ENCODE measurements at places on chromosomes 6 and 20. TPM values are rescaled to one million over a fixed set of nuclear protein-coding genes. Genes with fewer than 3 reads are reported as not detected.

Gene PRRT1
- 15.5 TPM for polyA plus RNA-seq

Gene C6orf118
- polyA plus RNA-seq = 15.0 TPM

Gene TGIF2
- polyA plus RNA-seq = 20.6 TPM

Gene LIN28B
- 1.4 TPM for polyA plus RNA-seq

Gene BIRC7
- polyA plus RNA-seq = 0.69 TPM

Gene SPEF1
- polyA plus RNA-seq = 9.7 TPM

Gene CGA
- 1.9 TPM for polyA plus RNA-seq

Gene VNN1
- 0.08 TPM for polyA plus RNA-seq

DNA sequence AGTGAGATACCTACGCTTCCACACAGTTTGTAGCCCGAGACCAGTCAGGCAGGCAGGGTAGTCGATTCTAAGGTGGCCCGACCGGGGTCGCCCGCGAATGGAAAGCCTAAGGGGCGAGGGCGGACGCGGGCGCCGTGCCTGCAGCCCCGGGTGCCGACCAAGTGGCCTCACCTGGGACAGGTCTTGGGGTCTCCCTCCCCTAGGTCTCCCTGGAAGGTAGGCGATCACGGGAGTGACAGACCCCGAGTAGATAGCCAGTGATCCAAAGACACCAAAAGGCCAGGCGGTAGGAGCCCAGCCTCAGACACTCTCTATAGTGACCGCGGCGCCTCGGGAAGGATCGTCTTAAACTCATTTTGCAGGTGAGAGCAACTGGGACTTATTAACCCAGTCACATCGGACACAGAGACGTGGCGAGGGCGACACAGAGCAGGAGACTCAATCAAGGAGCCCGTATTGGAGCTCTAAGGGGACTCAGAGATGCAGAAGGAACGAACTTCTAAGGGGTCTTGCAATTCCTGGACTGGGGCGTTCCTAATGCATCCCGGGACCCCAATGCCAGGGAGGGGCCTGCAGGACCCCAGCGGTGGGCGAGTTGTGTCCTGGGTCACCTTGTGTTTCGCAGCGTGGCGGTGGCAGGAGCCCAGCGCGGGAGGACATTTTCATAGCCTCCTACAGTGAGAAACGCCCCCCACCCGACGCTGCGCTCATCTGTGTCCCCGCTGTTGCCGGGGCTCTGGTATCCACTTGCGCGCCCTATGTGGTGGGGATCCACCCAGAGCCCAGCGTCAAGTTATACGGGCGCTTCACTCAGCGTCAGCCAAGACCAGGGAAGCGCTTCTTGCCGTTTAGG, 2.1 kb upstream of the VSX1 start:
- DNase-seq = no peak

DNA sequence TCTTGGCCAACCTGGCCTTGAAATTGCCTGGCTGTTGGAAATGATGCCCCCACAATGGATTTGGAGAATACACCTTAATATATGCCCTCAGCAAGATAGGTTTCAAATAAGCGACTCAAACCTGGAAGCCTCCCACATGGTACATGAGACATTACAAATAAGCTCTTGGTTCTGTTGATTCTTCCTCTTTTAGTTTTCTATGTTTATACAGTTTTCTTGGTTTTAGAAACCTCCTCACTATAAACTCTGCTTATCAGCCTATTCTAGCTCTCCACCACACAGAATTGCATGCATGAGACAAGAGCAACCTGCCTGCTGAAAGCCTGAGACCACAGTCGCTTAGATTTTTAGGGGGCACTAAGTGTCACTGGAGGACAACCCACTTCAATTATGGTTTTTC, 108.8 kb upstream of the PREP start:
- DNase-seq = no peak

- no peak for DNase-seq
These were observed 32.6 kb downstream of the MRPL14 start for GRCh38 chr6:44094403-44095242.

DNA sequence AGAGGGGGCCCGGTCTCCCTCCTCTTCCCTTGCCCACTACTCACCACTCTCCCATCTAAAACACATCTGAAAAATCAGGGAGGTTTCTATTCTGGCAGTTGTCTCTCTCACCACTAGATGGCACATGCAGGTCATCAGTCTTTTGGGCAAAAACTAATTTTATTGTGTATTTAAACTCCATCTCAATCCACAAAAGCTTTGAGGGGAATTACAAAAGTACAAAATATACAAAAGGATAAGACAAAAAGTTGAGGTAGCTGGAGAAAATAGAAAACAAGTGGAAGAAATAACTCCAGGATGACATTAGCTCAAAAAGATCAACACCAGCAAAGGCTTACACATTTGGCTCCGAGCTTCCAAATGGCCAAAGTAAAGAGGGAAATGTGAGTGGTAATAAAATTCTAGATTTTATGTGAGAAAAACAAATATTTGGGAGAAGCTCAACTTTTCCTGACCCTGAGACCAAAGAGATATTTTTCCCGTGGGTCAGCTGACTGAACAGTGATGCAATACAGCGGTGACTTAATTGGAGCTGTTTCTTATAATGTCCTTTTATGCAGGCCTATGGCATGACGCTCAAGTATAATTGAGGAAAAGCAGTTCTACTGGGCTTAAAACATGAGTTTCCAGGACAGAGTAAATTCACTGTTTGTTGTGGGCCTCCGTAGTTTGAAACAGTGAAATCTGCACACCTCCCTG, 79.8 kb upstream of the CHD6 start:
- no peak for DNase-seq

DNA sequence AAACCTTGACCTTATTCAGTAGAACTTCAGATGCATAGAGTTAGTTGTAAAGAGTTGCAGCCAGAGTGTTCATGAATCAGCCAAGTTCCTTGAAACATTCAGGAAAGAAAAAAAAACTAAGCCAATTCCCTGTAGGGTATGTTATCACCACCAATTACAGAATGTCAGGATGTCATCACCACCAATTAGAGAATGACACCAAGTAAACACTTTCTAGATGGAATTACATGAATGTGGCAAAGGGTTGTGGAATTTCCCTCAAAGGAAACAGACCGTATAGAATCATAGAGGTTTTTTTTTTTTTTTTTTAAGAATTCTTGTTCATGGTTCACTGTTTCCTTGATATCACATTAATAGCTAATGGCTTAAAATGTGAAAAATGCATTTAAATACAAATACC, 472.1 kb upstream of the RNF217 start:
- DNase-seq = no peak

GRCh38 chr6:90497411-90497810, 89.5 kb downstream of the MAP3K7 start:
- no peak for DNase-seq

DNA sequence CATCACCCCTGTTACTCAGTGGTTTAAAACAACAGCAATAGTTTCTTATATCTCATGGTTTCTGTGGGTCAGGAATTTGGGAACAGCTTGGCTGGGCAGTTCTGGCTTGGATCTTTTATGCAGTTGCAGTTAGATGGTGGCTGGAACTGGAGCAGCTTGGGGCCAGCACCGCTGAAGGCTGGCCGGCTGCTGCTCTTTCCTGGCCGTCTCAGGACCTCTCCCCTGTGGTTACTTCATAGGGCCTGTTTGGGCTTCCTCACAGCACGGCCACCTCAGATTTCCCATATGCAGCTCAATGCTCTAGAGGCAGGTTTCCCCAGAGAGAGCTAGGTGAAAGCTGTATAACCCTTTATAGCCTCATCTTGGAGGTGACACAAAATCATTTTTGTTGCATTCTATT, 15.6 kb downstream of the PKIG start:
- no peak for DNase-seq

DNA sequence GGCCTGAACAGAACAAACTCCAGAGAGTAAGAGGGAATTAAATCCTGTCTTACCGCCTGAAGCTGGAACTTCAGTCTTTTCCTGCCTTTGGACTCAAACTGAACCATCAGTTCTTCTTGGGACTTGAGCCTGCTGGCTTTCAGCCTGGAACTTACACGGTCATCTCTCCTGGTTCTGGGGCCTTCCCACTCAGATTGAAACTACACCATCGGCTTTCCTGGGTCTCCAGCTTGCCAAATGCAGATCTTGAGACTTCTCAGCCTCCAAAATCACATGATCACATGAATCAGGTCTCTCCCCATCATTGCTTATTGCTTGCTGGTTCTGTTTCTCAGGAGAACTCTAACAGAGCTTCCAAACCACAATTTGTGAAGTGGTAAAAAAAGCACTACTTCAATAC, 276.3 kb downstream of the KIF16B start:
- DNase-seq = no peak

GRCh38 chr6:28838634-28839442, 84.9 kb downstream of the TRIM27 start:
- DNase-seq = peak; percentile 72

DNA sequence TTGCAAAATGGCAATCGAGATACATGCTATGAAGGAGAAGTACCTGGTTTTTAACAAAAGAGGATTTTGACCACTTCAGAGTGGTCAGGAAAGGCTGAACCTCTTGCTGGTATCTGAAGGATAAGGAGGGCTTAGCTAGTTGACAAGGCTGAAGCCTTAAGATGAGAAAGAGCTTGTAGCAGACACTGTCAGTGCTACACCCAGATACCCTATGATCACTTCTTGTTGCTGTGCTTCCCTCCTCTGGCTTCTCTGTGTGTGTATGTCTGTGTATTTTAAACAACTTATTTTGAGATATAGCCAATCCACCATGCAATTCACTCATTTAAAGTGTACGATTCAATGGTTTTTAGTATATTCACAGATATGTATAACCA, 38.9 kb upstream of the TGM2 start:
- DNase-seq = no peak

DNA sequence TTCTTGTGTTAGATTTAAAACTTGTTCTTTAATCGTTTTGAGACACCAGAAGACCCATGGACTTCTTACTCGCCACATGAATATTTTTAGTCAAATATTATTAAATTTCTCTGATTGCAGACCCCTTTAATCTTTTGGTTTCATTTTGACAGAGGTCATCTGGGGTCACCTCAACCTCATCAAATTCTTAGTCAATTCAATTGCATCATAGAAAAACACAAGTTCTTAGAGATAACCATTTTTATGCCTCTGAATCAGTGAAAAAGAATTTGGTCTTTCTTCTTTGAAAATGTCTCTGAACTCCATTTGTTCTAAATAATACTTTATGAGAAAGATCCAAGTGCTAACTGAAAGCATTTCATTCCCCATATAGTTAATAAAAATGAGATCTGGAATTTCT, 55.2 kb upstream of the CBLN4 start:
- no peak for DNase-seq

DNA sequence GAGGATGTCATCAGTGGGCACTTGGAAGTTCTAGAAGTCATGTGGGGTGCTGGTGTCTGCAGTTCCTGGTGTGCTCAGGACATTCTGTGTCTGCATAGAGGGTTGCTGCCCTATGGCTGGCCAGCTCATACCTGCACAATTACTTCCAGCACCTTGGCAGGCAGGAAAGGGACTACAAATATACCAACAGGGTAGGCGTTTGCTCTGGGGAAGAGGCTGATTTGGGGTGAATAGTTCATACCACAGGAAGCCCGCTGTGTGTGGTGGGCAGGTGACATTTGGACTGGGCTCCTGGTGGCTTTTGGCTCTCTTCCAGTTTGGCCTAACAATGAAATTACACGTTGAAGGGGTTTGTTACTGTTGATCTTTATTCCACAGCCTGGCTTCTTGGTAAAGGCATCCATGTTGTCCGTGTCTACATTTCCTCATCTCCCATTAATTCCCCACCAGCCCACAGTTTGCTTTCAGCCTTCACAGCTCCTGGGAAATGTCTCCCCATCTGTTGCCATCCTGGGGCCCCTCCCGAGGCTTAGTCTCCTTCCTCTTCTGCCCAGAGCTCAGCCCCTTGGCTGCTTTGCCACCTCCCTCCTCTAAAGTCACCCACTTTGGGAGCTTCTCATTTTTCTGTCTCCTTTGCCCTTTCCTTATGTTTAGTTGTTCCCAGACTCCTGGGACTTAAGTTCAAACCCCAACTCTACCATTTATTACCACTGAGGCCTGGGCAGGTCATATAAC, 88.1 kb downstream of the RSPH3 start:
- DNase-seq = no peak

- DNase-seq = no peak
These were observed 23.4 kb downstream of the COL21A1 start for GRCh38 chr6:56223995-56224394.

DNA sequence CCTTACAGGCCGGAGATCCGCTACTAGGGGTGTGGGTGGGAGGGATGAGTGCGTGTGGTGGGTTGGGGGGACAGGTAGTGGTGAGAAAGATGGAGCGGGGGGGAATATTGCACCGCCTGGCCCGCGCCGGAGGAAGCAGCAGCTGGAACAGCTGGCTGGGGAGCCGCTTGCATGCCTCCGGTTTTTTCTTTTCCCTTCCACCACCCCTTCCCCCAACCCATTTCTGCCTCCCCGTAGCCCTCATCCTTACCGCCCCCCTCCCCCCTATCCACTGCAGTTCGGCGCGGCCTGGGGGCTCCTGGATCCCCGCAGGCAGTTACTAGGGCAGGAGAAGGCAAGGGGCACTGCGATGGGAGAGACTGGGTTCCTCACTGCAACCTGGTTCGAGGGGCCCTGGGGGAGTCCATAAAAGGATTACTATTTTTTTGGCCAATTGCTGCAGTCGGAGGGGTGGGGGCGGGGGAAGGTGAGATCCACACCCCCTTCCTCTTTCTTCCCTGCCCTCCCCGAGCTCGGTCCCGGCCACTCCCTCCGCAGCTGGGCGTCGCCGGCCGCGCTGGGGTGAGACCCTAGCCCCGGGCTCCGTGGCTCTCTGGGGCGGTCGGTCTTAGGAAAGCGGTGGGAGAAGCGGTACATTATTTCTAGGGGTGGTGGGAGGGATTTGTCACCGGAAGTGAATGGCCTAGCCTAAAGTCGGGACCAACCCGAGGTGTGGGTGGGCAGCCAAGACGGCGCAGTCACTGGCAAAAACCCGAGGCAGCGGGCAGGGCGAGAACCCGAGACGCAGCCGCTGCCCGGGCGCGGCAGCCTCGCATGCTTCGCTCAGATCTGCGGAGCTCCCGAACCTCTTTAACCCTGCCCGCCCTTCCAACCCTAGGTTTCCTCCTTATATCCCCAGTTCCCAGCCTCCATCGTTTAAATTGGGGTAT, 824 bp upstream of the TBCC start:
- peak; percentile 76 for DNase-seq

GRCh38 chr6:75107913-75108312, 97.9 kb downstream of the COL12A1 start:
- no peak for DNase-seq

- DNase-seq = peak; percentile 43
These were observed 271.4 kb downstream of the EYA4 start for GRCh38 chr6:133512410-133513016.

DNA sequence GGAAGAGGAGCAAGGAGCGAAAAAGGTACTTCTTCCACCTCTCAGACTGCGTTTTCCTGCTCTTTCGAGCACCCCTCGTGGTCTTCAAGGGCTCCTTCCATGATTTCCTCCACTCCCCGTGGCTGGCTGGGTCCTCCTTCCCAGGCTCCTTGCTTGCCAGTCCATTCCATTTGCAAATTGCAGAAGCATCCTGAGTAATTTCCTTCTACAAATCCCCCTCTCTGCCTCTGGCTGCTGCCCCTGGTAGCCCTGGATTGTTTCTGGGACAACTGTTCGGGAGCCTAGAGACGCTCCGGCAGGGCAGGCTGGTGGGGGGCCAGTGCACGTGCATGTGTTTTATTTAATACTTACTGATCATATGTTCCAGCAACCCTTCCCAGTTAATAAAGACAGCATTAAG, 173.1 kb downstream of the ZMYND8 start:
- DNase-seq = no peak

Measured in spinal cord (tissue), 10 donors.